Stimulated activated CD4-positive, alpha-beta T cell treated with anti-CD3 and anti-CD28 coated beads, Interleukin-4, amount 100 ng/mL, for 1 hour (primary cell): ENCODE measurements at places on chromosomes 4 and X.

- DNase-seq, result no peak
Observed at GRCh38 chr4:81826335-81826734, 354.6 kb upstream of the RASGEF1B start.

DNA sequence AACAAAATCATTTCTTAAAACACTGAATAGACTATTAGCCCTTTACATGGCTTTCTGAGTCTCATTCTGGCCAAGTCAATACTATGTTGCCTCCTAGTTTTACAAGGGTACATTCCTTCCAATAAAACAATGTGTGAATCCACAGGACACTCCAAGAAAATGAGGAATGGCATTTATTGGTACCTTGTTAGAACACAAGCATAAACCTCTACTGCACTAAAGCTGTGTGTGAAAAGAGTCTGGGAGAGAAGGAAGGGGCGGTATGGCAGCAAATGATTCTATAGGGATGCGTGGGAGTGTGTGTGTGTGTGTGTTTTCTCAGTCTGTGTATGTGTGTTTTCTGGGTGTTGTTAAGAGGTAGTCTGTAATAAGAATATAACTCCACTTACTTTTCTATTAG is 48.9 kb downstream of the CXCL1 start:
- DNase-seq, result no peak

- DNase-seq, result no peak
Observed at GRCh38 chrX:111869639-111870034, 6.3 kb upstream of the TRPC5OS start.

DNA sequence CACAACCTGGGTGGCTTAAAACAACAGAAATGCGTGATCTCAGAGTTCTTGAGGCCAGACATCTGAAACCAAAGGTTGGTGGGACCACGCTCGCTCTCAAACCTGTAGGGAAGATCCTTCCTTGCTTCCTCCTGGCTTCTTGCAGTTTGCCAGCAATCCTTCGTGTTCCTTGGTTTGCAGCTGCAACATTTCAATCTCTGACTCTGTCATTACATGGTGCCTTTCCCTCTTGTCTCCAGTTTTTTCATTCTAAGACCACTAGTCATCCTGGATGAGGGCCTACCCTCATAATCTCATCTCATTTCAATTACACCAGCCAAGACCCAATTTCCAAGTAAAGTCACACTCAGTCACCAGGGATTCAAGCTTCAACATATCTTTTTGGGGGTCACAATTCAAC is 388.0 kb downstream of the GPM6A start:
- no peak for DNase-seq

DNA sequence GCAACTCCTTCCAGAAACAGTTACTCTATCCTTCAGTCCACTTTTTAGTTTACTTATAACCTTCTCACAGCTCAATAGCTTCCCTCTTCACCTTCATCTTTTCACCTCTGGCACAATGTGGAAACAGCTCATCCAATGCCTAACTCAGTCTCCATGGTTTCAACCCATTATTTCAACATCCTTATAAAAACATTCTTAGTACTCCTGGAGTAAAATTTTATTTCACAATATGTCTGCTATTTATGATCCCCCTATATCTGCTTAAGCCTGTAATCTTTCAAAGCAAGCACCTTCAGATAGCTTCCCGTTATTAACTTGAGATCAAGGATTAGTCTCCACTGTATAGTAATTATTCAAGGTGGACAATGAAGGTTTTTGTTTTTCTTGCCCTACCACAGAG is 156.3 kb downstream of the GASK1B start:
- DNase-seq, result no peak

- no peak for DNase-seq
Observed at GRCh38 chrX:1451251-1451660, 1.5 kb downstream of the ASMTL start.

DNA sequence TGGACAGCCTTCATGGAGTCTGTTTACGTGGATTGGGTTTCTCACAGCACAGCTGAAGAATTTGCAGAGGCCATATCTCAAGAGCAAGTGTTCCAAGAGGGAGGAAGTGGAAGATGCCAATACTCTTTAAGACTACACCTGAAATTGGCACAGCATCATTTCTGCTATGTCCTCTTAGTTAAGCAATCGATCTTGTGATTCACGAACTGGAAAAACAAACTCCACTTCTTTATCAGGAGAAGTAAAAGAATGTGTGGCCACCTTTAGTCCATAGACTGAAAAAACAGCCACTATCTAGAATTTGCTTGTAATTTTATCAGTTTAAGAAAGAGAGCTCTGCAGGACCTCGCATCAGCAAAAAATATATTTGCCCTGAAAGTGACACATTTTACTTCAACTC is 473.1 kb upstream of the ATOH1 start:
- DNase-seq, result no peak

- DNase-seq, result no peak
Observed at GRCh38 chr4:149884529-149885181, 69.0 kb upstream of the IQCM start.

- no peak for DNase-seq
Observed at GRCh38 chrX:30402366-30402765, 93.2 kb upstream of the NR0B1 start.

GRCh38 chrX:131762802-131763234 is 218.9 kb downstream of the OR13H1 start:
- DNase-seq, result no peak

DNA sequence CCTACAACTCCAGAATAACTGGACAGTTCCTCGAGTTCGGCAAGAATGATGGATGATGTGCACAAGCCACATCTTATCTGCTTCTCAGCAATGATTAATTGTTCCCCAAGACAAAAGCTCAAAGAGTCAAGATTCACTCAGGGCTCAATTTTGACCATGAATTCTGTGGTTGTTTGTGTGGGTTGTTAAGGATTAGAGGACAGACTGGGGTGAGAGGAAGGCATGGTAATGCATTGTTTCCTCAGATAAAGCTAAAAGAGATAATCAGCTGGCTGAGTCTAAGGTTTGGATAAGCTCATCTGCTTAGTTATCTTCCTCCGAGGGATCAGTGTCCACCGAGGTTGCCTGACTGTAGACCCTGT is 161.0 kb downstream of the CPEB2 start:
- no peak for DNase-seq

- DNase-seq, result no peak
Observed at GRCh38 chr4:112645541-112646329, 8.8 kb downstream of the LARP7 start.

GRCh38 chrX:133776072-133776471 is 209.3 kb downstream of the GPC3 start:
- DNase-seq, result peak; percentile 30

GRCh38 chr4:13151194-13151593 is 332.9 kb downstream of the RAB28 start:
- DNase-seq, result no peak

- DNase-seq, result no peak
Observed at GRCh38 chr4:165288226-165288625, 39.2 kb upstream of the MSMO1 start.

DNA sequence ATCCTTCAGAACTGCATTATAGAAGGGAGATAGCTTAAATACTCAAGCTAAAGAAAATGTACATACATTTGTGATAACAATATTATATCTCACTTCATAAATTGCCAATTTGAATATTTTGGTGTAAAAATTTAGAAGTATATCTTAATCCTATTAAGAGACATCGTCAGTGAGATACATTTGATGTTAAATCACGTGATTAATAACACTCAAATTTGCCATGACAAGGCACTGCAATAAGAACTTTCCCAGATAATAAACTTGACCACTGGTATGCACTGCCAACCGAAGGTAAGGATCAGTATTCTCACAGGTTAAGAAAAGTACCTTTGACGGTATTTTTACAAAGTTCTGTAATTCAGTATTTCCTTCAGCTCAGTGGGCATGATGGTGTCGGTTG is 764.7 kb upstream of the FRG1 start:
- no peak for DNase-seq

DNA sequence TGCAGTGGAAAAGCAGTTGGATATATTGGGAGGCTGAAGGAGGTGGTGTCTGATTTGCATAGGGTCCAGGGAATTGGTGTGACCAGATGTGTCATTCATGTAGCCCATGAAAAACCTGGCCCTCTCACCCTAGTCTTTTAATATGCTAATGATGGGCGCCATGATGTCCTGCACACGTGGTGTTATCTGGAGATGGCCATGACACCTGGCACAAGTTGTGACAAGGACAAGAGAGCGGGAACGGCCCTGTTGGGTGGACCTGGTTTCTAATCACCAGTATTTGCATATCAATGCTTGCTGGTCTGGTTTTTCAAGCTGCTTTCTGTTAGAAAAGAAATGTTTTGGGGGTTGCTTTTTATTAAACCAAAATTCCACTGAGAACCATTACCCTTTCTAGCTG is 87.4 kb downstream of the ZXDA start:
- DNase-seq, result no peak

DNA sequence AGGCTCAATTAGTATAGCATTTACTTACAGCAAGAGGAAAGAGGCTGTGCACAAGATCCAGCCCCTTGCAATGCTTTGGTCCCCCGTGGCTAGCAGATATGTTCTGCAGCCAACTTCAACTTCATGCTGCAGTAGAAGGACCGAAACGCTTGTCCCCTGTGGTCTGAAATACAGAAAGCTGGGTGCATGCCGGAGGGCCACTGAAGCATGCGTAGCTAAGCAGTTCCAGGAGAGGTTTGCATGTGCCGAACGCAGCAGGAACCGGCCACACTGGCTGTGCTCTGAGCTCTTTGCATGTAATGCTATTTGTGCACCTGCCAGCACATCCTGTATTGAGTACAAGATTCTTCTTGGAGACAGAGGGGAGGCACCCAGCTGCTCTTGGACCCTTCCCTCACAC is 35.8 kb upstream of the SHISA3 start:
- DNase-seq, result no peak

DNA sequence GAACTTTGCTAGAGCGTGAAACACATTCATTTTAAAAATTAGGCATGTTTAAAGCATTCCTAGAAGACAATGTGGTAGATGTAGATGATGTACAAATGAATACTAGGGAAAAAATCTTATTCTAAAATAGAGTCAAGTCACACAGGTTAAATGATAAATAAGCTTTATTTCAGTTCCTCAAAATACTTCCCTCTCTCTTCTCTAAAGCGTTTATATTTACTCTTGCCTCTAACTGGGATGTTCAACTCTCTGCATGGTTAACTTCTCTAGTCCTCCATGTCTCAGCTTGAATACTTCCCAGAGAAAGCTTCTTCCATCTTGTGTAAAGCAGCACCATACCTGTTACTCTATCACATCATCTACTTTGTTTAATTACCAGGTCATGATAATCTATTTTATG is 30.9 kb upstream of the GLRA3 start:
- DNase-seq, result no peak

- DNase-seq, result no peak
Observed at GRCh38 chrX:68917799-68918198, 89.0 kb downstream of the EFNB1 start.

DNA sequence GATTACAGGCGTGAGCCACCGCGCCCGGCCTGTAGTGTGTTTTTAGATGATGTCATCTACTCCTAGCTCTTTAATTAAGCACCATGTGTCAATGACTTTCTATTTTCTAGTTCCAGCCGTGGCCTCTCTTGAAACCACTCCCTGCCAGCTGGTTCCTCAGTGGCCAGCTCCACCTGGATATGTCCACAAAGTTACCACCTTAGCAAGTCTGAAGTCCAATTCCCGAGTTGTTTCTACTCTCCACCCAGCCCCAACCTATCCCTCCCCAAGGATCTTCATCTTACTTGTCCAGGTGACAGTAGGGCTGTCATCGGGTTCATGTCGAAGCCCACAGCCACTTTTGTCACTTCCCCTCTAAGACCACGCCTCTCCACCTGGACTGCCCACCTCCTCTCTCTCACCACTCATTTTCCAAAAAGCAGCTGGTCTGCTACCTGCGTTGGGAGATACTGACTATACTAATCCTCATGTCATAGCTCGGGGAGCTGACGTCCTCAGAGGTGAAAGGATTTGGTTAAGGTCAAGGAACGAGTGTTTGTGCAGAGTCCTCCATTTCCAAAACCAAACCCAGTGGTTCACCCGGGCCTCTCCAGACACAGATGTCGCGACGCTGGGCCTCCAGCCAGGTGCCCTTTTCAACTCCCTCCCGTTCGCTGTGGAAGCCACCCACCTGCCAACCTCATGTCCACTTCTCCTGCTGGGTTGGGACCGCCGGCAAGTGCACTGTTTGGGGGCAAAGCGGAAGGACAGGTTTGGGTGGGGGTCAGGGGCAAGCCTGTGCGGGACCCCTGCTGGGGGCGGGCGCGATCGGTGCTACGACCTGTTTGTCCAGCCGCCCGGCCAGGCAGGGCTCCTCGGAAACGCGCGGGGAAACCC is 704 bp downstream of the FAM3A start:
- DNase-seq, result no peak

DNA sequence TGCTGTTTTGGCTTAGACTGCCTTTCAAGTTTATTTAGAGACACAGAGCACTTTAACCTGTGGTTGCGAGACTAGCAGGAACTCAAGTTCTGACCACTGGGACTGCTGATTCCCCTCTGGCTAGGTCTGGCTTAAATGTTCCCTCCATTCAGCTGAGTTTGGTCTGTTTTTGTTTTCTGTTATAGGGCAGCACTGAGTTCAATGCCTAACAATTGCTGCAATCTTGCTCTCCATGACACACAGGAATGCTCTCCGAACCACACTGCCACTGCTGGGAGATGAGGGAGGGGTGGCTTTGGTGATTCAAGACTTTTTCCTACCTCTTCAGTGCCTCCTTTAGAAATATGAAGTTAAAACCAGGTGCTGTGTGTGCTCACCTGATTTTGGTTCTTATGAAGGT is 106.3 kb upstream of the EOLA2 start:
- no peak for DNase-seq

- no peak for DNase-seq
Observed at GRCh38 chr4:180770265-180770664, 1472.9 kb upstream of the TENM3 start.

DNA sequence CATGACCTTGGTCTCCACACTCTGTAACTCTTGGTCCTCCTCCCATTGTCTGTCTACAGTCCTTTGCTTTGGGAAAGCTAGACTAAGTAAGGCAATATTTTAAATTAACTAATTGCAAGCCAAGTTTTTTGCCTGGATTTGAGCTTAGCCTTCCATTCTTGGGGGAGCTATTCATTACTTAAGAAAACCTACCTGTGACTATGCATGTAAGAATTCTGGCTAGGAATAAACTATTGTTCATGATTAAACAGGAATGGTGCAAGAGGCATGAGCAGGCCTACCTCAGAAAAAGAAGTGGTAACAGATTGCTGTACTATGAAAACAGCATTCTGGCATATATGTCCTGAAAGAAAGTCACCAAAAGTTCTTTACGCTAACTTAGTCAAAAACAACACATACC is 309.4 kb downstream of the MAPK10 start:
- DNase-seq, result no peak

DNA sequence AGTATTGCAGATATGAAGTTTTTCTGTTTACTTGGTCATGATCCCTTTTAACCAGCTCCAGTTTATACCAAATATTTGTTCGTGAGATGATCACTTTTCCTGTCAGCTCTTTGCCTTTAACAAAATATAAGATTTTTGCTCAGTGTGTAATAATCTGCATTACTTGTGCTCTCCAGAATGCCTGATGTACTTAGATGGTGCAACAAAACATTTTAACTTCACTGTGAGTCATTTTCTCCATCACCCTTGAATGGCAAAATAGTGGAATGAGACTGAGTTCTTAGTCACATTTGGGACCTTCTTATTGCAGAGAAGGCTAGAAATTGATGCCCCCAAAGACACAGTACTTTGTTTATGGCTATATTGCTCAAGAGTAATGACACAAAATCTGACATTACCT is 252.0 kb downstream of the FRMPD4 start:
- DNase-seq, result no peak
